ENCODE measurements at places on chromosomes 6 and 20.

DNA sequence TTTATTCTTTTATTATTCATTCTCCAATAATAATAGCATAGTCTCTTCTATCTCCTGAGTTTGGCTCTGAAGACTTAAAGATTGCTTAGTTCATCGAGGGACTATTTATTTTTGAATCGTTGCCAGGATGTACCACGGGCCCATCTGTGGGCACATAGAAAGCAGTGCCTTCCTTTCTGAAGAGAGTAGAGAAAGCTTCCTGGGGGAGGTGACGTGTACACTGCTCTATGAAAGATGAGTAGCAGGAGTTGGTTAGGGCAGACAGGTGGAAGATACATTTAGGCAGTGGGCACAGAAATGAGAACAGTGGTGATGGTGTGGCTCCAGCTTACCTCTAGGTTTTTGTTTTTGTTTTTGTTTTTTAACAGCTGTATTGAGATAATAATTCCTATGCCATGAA lies 98.4 kb downstream of the CDKAL1 start:
- no peak for DNase-seq
- H3K4me1 ChIP-seq: no peaks in the 10 kb centered on the region
- H3K36me3 ChIP-seq: no peaks in the 10 kb centered on the region
- H3K27ac ChIP-seq: no peak overlapping the region
- H3K4me3 ChIP-seq: no peak overlapping the region

- peaks cover 8% of the 10 kb centered on the region for H3K27me3 ChIP-seq
- DNase-seq: no peak
- no peaks in the 10 kb centered on the region for H3K36me3 ChIP-seq
- H3K4me1 ChIP-seq: peaks cover 13% of the 10 kb centered on the region
- no peak overlapping the region for H3K4me3 ChIP-seq
- H3K27ac ChIP-seq: no peak overlapping the region
Observed at GRCh38 chr6:34148631-34149451, 3.0 kb upstream of the GRM4 start.

DNA sequence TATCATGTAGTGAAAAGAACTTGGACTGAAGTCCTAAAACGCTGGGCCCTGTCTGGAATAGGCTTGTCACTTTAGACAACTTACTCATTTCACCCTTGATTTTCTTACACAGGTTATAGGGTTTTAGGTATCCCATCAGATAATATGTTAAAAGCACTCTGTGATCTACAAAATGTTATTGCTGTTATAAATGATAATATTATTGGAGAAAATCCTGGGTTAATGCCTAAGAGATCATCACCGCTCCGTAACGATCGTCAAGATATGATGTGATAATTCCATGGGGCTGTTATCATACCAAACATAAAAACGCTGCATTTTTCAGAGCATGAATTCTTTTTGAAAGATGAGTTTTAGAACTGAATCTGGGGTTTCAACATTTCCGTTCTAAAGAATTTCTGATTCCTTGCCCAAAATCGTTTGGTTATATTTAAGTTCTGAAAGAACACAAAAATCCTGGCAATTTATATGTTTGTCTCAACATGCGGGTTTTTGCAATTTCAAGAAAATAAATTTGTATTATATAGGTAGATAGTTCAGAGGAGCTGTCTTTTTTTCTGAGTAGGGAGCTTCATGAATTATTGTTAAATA lies 154.8 kb downstream of the FOXC1 start:
- no peak overlapping the region for H3K27ac ChIP-seq
- no peak overlapping the region for H3K4me3 ChIP-seq
- DNase-seq: no peak
- no peaks in the 10 kb centered on the region for H3K36me3 ChIP-seq
- no peaks in the 10 kb centered on the region for H3K27me3 ChIP-seq
- H3K4me1 ChIP-seq: peaks cover 4% of the 10 kb centered on the region

- H3K4me3 ChIP-seq: no peak overlapping the region
- H3K36me3 ChIP-seq: no peaks in the 10 kb centered on the region
- H3K4me1 ChIP-seq: no peaks in the 10 kb centered on the region
- no peaks in the 10 kb centered on the region for H3K27me3 ChIP-seq
- no peak for DNase-seq
Observed at GRCh38 chr6:27541212-27541932, 68.5 kb upstream of the ZNF184 start.

- no peak overlapping the region for H3K27ac ChIP-seq
- H3K36me3 ChIP-seq: no peaks in the 10 kb centered on the region
- no peaks in the 10 kb centered on the region for H3K4me1 ChIP-seq
- H3K4me3 ChIP-seq: no peak overlapping the region
- DNase-seq: no peak
Observed at GRCh38 chr6:99810942-99811620, 182.9 kb downstream of the MCHR2 start.

GRCh38 chr6:44297063-44298038 lies 15.8 kb downstream of the AARS2 start:
- H3K27me3 ChIP-seq: peaks cover 9% of the 10 kb centered on the region
- peaks cover 6% of the 10 kb centered on the region for H3K4me1 ChIP-seq
- DNase-seq: no peak
- H3K27ac ChIP-seq: no peak overlapping the region
- H3K4me3 ChIP-seq: peak overlapping the region; percentile 40

- no peak overlapping the region for H3K4me3 ChIP-seq
- no peaks in the 10 kb centered on the region for H3K4me1 ChIP-seq
- H3K27me3 ChIP-seq: no peaks in the 10 kb centered on the region
- no peak overlapping the region for H3K27ac ChIP-seq
- peaks cover 24% of the 10 kb centered on the region for H3K36me3 ChIP-seq
Observed at GRCh38 chr6:143963158-143963919, 44.7 kb downstream of the PLAGL1 start.

DNA sequence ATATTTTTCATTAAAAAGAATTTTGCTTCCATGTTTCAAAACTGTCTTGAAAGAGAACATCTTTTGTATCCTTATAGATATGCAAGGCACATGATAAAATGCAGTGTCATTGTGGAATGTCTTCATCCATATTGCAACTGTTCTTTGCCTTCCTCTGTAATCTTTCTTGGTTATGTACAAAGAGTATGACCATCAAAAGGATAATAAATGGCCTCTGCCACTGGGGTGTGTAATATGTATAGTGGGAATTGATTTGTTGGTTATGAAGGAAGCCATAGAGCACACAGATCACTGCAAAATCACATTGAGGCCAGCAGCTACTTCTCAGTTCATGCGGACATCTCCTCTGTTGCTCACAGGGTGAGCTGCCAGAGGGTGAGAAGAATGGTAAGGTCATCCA lies 703.5 kb downstream of the TFAP2A start:
- H3K36me3 ChIP-seq: no peaks in the 10 kb centered on the region
- H3K4me1 ChIP-seq: no peaks in the 10 kb centered on the region
- H3K27ac ChIP-seq: no peak overlapping the region
- H3K4me3 ChIP-seq: no peak overlapping the region
- no peak for DNase-seq

- no peak for DNase-seq
- no peaks in the 10 kb centered on the region for H3K27me3 ChIP-seq
- H3K4me1 ChIP-seq: no peaks in the 10 kb centered on the region
- no peaks in the 10 kb centered on the region for H3K36me3 ChIP-seq
- no peak overlapping the region for H3K4me3 ChIP-seq
- H3K27ac ChIP-seq: no peak overlapping the region
Observed at GRCh38 chr6:108473197-108473596, 87.5 kb upstream of the FOXO3 start.

GRCh38 chr20:51027035-51027795 lies 4.3 kb upstream of the KCNG1 start:
- no peaks in the 10 kb centered on the region for H3K36me3 ChIP-seq
- H3K27ac ChIP-seq: no peak overlapping the region
- H3K27me3 ChIP-seq: peaks cover 11% of the 10 kb centered on the region
- no peak overlapping the region for H3K4me3 ChIP-seq

GRCh38 chr6:83917001-83917400 lies 57.5 kb downstream of the CYB5R4 start:
- no peak overlapping the region for H3K27ac ChIP-seq
- H3K36me3 ChIP-seq: no peaks in the 10 kb centered on the region
- DNase-seq: no peak
- H3K4me3 ChIP-seq: no peak overlapping the region
- H3K4me1 ChIP-seq: peaks cover 3% of the 10 kb centered on the region

- H3K4me3 ChIP-seq: no peak overlapping the region
- H3K36me3 ChIP-seq: no peaks in the 10 kb centered on the region
- H3K27ac ChIP-seq: no peak overlapping the region
- DNase-seq: no peak
Observed at GRCh38 chr20:8549192-8549591, 417.1 kb downstream of the PLCB1 start.

- H3K27ac ChIP-seq: no peak overlapping the region
- no peaks in the 10 kb centered on the region for H3K36me3 ChIP-seq
- no peaks in the 10 kb centered on the region for H3K27me3 ChIP-seq
- no peaks in the 10 kb centered on the region for H3K4me1 ChIP-seq
- no peak overlapping the region for H3K4me3 ChIP-seq
Observed at GRCh38 chr20:44057698-44058675, 129.0 kb downstream of the JPH2 start.

GRCh38 chr6:621931-622330 lies 35.0 kb downstream of the HUS1B start:
- DNase-seq: no peak
- no peak overlapping the region for H3K4me3 ChIP-seq
- H3K27ac ChIP-seq: no peak overlapping the region

DNA sequence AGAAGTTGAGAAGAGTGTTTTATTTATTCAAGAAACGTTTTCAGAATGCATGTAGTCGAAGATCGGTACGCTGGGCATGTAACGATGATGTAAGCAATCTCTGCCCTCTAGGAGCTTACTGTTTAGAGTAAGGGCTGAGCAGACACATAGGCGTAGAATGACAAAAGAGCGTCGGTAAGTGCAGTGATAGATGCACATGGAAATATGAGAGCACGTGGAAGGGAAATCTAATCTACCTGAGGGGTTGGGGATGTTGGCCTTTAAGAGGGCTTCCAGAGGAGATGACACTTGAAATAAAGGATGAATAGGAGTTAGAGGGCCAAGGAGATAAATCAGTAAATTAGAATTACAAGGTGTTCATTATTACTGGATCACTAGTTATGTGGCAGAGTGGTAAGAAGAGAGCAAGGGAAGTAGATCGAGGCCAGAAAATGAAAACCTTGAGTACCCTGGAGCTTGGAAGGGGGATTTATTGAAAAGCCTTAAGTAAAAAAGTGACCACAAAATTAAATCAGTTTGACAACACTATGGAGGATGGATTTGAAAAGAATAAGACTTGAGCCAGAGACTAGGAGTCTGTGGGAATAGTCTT lies 782 bp downstream of the TRMT11 start:
- peak overlapping the region; percentile 83 for H3K4me3 ChIP-seq
- peak overlapping the region; percentile 88 for H3K27ac ChIP-seq
- H3K27me3 ChIP-seq: no peaks in the 10 kb centered on the region
- H3K4me1 ChIP-seq: no peaks in the 10 kb centered on the region

DNA sequence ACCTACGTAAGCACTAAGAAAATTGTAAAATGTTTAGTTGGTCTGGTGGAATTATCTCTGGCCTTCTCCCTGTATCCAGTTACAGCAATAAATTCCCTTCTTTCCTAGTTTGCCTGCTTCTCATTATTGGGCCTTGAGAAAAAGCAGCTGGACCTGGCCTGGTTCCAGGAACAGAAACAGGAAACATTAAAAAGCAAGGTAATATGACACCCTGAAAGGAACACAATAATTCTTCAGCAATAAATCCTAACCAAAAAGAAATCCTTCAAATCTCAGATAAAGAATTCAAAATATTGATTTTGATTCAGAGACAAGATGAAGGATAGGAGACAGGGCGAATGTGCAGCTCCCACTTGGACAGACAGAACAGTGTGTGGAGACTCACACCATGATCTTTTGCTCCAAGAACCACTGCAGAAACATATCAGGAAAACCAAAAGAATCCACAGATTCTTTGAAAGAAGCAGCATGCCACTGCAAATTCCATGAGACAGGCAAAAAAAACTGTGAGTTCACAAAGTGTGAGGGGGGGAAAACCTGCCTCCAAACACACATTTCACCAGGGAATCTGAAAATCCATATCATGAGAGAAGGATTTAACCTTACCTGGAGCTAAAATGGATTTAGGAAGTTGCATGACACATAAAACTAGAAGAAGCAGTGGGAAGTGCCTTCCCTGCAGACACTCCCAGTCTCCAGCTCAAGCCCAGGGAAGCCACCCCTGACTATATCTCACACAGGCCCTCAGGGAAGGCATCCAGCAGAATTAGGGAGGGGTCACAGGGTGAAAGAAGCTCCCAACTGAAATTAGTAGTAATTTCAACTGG lies 28.9 kb downstream of the TREM1 start:
- H3K4me3 ChIP-seq: no peak overlapping the region
- H3K27me3 ChIP-seq: no peaks in the 10 kb centered on the region
- no peaks in the 10 kb centered on the region for H3K4me1 ChIP-seq

GRCh38 chr20:7742479-7742878 lies 197.8 kb downstream of the HAO1 start:
- H3K27ac ChIP-seq: no peak overlapping the region
- H3K36me3 ChIP-seq: no peaks in the 10 kb centered on the region
- no peak overlapping the region for H3K4me3 ChIP-seq
- H3K27me3 ChIP-seq: no peaks in the 10 kb centered on the region
- no peak for DNase-seq

DNA sequence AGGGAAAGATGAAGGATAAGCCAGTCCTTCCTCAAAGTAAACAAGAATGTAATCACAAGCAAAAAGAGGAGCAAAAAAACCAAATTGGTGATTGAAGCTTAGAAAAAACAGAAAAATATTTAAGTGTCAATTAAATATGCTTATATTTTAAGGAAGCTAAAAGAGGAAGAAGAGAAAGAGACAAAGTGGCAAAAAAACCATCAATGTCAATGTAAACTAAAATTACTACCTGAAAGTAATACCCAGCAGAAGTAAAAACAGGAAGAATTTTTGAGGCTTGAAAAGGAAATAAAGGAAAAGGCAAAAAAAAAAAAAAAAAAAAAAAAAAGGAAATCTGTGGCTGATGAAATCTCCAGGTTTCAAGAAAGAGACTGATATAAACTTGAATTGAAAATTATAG lies 36.2 kb upstream of the OGFRL1 start:
- peaks cover 7% of the 10 kb centered on the region for H3K4me1 ChIP-seq
- H3K27me3 ChIP-seq: no peaks in the 10 kb centered on the region
- H3K27ac ChIP-seq: no peak overlapping the region
- no peak overlapping the region for H3K4me3 ChIP-seq

GRCh38 chr20:59782986-59783640 lies 150.3 kb downstream of the SYCP2 start:
- no peaks in the 10 kb centered on the region for H3K36me3 ChIP-seq
- H3K27ac ChIP-seq: no peak overlapping the region
- no peaks in the 10 kb centered on the region for H3K27me3 ChIP-seq
- no peaks in the 10 kb centered on the region for H3K4me1 ChIP-seq
- no peak overlapping the region for H3K4me3 ChIP-seq

GRCh38 chr6:156183678-156184077 lies 593.5 kb upstream of the ARID1B start:
- no peaks in the 10 kb centered on the region for H3K27me3 ChIP-seq
- no peaks in the 10 kb centered on the region for H3K36me3 ChIP-seq
- no peak for DNase-seq
- no peak overlapping the region for H3K27ac ChIP-seq
- H3K4me1 ChIP-seq: no peaks in the 10 kb centered on the region

GRCh38 chr20:19453410-19453809 lies 241.0 kb downstream of the SLC24A3 start:
- no peak overlapping the region for H3K4me3 ChIP-seq
- no peaks in the 10 kb centered on the region for H3K27me3 ChIP-seq
- no peak for DNase-seq
- H3K27ac ChIP-seq: no peak overlapping the region
